ENCODE measurements at places on chromosomes 1 and 21.

GRCh38 chr1:203121186-203122015 lies 6.1 kb upstream of the ADORA1 start:
- no peak for DNase-seq

DNA sequence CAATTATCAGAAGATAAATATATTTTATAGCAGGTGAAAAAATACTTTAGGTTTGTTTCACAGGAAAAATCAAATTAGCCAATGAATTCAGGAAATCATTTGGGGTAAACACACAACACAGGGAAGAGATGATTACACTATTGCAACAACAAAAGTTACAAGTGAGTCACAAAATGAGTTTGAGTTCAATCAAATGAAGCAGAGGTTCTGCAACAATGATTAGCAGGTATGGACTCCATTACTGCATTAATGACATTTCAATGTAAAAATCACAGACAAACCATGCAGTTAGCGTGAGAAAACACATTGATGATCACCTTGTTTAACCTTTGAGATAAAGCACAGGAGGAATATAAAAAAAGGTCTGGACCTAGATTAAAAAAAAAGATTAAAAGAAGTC lies 9.7 kb downstream of the ADGRL4 start:
- no peak for DNase-seq

- DNase-seq, result no peak
Measured at GRCh38 chr1:163837206-163837605, 515.5 kb downstream of the NUF2 start.

GRCh38 chr1:50832167-50832566 lies 127.9 kb downstream of the FAF1 start:
- DNase-seq, result no peak

Data from stromal cell of bone marrow (primary cell).